MG63 (cell line): ENCODE measurements at places on chromosomes 6 and 20. TPM values are rescaled to one million over a fixed set of nuclear protein-coding genes. Genes with fewer than 3 reads are reported as not detected.

The TNFRSF21 gene
- 0.32 and 0.76 TPM in 2 replicates for total RNA-seq

The SLC22A1 gene
- not detected in 2 replicates for total RNA-seq

The COL12A1 gene
- 37.5 and 50.4 TPM in 2 replicates for total RNA-seq

The TMEM170B gene
- 3.9 and 6.9 TPM in 2 replicates for total RNA-seq

The DDRGK1 gene
- total RNA-seq = 21.7 and 33.5 TPM in 2 replicates

The EDN1 gene
- 23.2 and 26.8 TPM in 2 replicates for total RNA-seq
